ENCODE measurements at places on chromosomes 6 and 20. TPM values are rescaled to one million over a fixed set of nuclear protein-coding genes. Genes with fewer than 3 reads are reported as not detected.

DNA sequence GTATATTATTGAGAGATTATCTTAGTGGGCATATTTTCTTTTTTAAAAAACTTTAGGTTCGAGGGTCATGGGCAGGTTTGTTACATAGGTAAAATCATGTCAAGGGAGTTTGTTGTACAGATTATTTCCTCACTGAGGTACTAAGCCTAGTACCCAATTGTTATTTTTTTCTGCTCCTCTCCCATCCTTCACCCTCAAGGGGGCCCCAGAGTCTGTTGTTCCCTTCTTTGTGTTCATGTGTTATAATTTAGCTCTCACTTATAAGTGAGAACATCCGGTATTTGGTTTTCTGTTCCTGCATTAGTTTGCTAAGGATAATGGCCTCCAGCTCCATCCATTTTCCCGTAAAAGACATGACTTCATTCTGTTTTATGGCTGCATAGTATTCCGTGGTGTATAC, 247.9 kb upstream of the RAB32 start:
- peaks cover 2% of the 10 kb centered on the region for H3K4me1 ChIP-seq
- DNase-seq: no peak
- no peak overlapping the region for H3K4me3 ChIP-seq
- no peaks in the 10 kb centered on the region for H3K36me3 ChIP-seq
- no peaks in the 10 kb centered on the region for H3K27me3 ChIP-seq

GRCh38 chr20:23244156-23244915, 106.3 kb upstream of the NXT1 start:
- peak; percentile 56 for DNase-seq
- no peak overlapping the region for H3K4me3 ChIP-seq
- peak overlapping the region; percentile 60 for H3K27ac ChIP-seq
- no peaks in the 10 kb centered on the region for H3K27me3 ChIP-seq
- H3K4me1 ChIP-seq: peaks cover 34% of the 10 kb centered on the region

- no peaks in the 10 kb centered on the region for H3K36me3 ChIP-seq
- no peak overlapping the region for H3K27ac ChIP-seq
- H3K27me3 ChIP-seq: peaks cover 2% of the 10 kb centered on the region
- H3K4me1 ChIP-seq: no peaks in the 10 kb centered on the region
- no peak overlapping the region for H3K4me3 ChIP-seq
- DNase-seq: no peak
Measured at GRCh38 chr6:105880030-105880492, 206.1 kb upstream of the PRDM1 start.

DNA sequence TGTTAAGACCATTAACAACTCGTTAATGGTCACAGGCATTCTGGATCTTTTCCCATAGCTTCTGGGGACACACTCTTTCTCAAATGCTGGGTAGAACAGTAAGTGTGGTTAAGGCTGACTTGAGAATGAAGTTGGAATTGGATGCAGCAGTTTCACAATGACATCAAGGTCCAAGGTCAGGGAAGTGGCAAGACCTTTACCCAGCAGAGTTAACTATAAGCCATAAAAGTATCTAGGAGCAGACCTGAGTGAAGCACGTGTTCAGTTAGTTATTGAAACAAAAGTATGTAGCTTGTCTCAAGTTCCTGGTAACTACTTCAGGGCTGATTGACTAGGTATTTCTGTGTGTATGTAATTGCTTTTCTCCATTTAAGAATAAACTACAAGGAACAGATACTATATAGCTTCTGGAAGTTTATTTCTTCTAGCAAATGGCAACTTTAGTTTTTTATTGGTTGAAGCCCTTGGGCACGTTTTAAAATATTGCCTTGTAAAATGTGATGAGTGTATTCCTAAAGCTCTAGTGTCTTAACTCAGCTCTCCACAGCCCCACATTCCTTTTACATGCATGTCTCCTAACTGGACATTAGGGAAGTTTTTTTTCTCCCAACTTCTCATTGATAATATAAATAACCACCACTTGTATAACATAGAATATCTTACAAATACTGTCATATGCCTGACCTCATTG, 479.0 kb upstream of the CITED2 start:
- no peak overlapping the region for H3K4me3 ChIP-seq
- H3K4me1 ChIP-seq: peaks cover 22% of the 10 kb centered on the region
- H3K27me3 ChIP-seq: no peaks in the 10 kb centered on the region
- DNase-seq: no peak

- DNase-seq: no peak
- H3K4me3 ChIP-seq: no peak overlapping the region
- no peaks in the 10 kb centered on the region for H3K27me3 ChIP-seq
Measured at GRCh38 chr6:34378470-34378869, 14.0 kb downstream of the NUDT3 start.

DNA sequence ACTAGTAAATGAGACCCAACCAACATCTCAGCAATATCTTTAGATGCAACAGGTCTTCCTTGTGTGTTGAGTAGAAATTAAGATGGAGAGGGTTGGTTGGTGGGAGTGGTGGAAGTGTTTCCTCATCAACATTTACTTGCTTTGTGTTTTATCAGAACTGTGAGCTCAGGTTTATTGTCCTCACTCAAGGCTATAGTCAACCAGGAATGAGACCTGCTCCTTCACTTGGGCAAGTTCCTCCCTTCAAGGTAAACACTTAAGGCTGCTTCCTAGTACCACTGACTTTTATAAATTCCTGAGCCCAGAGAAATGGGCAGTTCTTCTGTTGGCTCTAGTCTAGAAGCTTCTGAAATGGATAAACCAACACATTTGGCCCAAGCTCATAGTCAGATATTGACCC, 48.9 kb upstream of the MOCS1 start:
- DNase-seq: no peak
- H3K36me3 ChIP-seq: no peaks in the 10 kb centered on the region
- H3K4me1 ChIP-seq: peaks cover 6% of the 10 kb centered on the region
- no peak overlapping the region for H3K27ac ChIP-seq

GRCh38 chr20:37348792-37349516, 3.0 kb downstream of the SRC start:
- H3K36me3 ChIP-seq: peaks cover 9% of the 10 kb centered on the region
- no peaks in the 10 kb centered on the region for H3K27me3 ChIP-seq
- no peak overlapping the region for H3K27ac ChIP-seq
- H3K4me1 ChIP-seq: peaks cover 10% of the 10 kb centered on the region

DNA sequence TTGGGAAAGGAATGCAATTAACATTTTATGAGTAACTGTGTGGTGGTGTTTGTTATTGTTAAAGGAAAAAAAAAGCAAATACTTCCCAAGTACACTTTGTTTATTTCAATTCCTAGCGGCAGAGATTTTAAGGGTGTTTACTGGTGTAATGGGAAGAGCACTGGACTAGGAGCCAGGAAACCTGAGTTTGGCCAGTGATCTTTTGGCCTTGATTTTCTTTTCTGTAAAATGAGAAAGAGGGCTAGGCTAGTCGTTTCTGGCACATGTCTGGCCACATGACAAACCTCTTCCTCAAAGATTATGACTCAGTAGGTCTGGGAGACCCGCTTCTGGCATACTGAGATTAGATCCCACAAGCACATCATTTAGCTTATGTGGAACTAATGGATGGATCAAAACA, 428.1 kb upstream of the NOX3 start:
- H3K36me3 ChIP-seq: no peaks in the 10 kb centered on the region
- peaks cover 61% of the 10 kb centered on the region for H3K4me1 ChIP-seq
- H3K27me3 ChIP-seq: no peaks in the 10 kb centered on the region

GRCh38 chr6:142286088-142286409, 15.8 kb upstream of the ADGRG6 start:
- DNase-seq: no peak
- H3K4me3 ChIP-seq: no peak overlapping the region
- H3K27me3 ChIP-seq: no peaks in the 10 kb centered on the region
- H3K27ac ChIP-seq: no peak overlapping the region
- H3K36me3 ChIP-seq: no peaks in the 10 kb centered on the region

GRCh38 chr6:151676460-151676945, 131.0 kb upstream of the ESR1 start:
- no peak overlapping the region for H3K4me3 ChIP-seq
- no peaks in the 10 kb centered on the region for H3K4me1 ChIP-seq
- H3K27ac ChIP-seq: no peak overlapping the region
- no peaks in the 10 kb centered on the region for H3K36me3 ChIP-seq
- no peaks in the 10 kb centered on the region for H3K27me3 ChIP-seq
- no peak for DNase-seq

DNA sequence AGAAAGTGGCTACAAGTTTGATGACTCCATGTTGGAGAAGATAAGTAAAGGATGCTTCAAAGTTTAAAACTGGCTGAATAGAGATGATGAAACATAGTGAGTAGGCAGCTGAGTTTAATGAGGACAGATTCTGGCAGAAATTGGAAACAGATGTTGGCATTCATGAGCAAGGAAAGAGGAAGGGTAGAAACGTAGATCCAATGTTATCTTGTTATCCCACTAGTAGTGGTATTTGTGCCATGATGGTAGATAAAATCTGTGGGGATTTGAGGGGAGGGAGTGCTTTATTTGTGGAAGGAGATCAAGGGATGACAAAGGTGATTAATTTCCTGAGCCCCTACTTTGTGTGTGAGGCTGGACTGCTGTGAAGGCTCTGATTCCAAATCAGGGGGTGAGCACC, 69.5 kb downstream of the MRAP2 start:
- no peaks in the 10 kb centered on the region for H3K36me3 ChIP-seq
- H3K4me1 ChIP-seq: no peaks in the 10 kb centered on the region
- H3K27me3 ChIP-seq: no peaks in the 10 kb centered on the region
- no peak overlapping the region for H3K4me3 ChIP-seq
- DNase-seq: no peak
- H3K27ac ChIP-seq: no peak overlapping the region

- no peak for DNase-seq
- no peaks in the 10 kb centered on the region for H3K27me3 ChIP-seq
- peak overlapping the region; percentile 55 for H3K27ac ChIP-seq
Measured at GRCh38 chr6:28922004-28922820, 1.6 kb downstream of the TRIM27 start.

GRCh38 chr6:156832231-156832647, 55.1 kb downstream of the ARID1B start:
- no peaks in the 10 kb centered on the region for H3K27me3 ChIP-seq
- H3K27ac ChIP-seq: no peak overlapping the region
- no peak for DNase-seq
- H3K36me3 ChIP-seq: peaks cover 17% of the 10 kb centered on the region

TGM3 gene
- 5.3 TPM for total RNA-seq

NRN1 gene
- total RNA-seq: 20.6 TPM

CNR1 gene
- 0.24 TPM for total RNA-seq

ZNF337 gene
- total RNA-seq: 7.2 TPM

BPIFB2 gene
- total RNA-seq: not detected

KHDRBS2 gene
- not detected for total RNA-seq

Data from SJSA1 (cell line).